Thyroid gland (tissue), 4 donors: ENCODE measurements at places on chromosomes 7 and 10. TPM values are rescaled to one million over a fixed set of nuclear protein-coding genes. Genes with fewer than 3 reads are reported as not detected.

MTPN gene
- 116 TPM for total RNA-seq

- DNase-seq = no peak
Measured at GRCh38 chr7:30140456-30140855, 5.7 kb downstream of the MTURN start.

- DNase-seq = no peak
Measured at GRCh38 chr10:111677759-111678158, 505.8 kb downstream of the GPAM start.

DNA sequence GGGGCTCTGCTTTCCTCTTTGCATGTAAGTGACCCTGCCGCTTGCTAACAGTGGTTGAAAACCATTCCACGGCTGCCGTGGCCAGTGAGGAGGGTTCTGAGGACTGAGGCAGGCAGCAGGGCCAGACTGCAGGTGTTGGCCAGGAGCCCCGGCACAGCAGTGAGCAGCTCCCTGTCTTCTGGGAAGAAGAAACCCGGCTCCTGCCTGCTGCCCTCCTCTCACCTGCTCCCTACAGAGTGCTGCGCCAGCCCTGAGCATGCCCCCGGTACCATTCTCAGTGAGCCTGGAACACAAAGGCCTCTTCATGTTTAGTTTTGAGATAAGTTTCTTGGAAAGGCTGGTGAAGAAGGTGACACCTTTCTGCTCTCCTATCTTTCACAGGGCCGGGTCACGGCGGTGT, 199.9 kb downstream of the TAX1BP1 start:
- DNase-seq = no peak

DNA sequence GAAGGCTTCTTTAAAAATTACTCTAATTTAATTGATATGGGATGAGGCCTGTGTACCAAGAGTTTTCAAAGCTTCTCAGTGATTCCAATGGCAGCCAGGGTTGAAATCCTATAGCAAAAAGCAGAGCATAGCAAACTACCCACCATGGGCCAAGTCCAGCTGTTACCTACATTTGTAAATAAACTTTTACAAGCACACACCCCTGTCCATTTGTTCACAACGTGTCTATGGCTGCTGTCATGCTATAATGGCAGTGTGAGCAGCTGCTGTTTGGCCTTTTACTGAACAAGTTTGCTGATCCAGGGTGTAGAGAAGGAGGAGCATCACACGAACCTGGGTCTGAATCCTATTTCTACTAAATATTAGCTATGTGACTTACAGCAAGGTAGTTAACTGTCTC, 50.0 kb downstream of the NPY start:
- DNase-seq = no peak
